ENCODE measurements at places on chromosomes 11 and 22. TPM values are rescaled to one million over a fixed set of nuclear protein-coding genes. Genes with fewer than 3 reads are reported as not detected.

DNA sequence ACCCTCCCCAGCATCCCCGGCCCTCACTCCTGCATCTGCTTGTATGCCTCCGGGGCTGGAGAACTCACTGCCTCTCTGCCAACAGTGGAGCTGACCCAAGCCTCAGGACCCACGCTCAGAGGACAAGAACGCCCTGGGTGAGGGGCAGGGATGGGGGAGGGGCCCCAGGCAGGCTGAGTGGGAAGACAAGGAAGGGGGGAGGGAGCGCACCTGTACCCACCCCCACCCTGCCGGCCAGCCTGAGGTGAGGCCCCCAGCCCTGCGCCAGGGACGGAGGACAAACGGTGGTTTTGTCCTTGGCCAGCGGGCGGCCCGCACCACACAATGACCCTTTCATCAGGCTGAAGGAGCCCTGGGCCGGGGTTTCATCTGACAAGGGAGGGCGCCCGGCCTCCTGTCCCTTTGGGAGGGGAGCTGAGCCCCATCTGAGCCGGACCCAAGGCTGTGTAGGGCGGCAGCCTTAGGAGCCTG is 10.0 kb downstream of the WNT7B start:
- DNase-seq, result no peak

- DNase-seq, result no peak
These were observed 8.1 kb downstream of the OR5A2 start for GRCh38 chr11:59418156-59418555.

DNA sequence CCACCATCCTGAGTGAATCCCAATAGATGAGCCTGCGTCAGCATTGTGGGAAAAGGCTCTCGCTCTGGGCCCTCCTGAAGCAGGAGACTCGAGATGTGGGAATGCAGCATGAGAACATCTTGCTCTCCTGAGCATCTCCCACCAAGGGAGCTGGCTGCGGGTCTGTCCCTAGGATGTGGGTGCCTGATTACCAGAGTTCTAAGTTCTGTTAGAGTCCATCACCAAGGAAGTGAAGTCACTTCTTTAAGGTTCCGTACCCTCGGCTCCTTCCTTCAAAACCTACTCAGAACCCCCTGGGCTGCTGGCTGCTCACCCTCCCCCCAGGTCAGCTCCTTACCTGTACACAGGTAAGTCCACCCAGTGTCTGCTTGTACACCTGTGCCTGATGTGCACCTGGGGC is 100.5 kb upstream of the IGLL5 start:
- DNase-seq, result no peak

DNA sequence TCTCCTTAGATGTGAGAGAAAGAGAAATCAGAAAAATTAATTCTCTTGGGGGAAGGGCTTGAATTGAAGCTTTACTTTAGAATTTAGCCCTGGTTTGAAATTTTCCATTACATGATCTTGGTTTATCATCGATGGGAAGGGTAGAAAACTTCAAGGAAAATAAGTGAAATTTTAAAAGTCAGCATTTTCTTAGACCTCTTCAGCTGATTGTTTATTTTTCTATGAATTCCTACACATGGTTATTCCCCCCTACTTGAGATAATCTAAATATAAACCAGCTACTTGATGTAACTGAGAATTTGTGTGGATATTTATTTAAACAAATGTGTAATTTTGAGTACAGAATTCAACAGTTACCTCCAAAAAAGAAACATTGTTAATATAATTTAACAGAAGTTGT is 10.9 kb downstream of the PIH1D2 start:
- DNase-seq, result no peak

GRCh38 chr11:13238879-13239514 is 38.6 kb upstream of the BMAL1 start:
- DNase-seq, result peak; percentile 68

- DNase-seq, result no peak
These were observed 75.7 kb upstream of the MYO18B start for GRCh38 chr22:25666308-25666707.

DNA sequence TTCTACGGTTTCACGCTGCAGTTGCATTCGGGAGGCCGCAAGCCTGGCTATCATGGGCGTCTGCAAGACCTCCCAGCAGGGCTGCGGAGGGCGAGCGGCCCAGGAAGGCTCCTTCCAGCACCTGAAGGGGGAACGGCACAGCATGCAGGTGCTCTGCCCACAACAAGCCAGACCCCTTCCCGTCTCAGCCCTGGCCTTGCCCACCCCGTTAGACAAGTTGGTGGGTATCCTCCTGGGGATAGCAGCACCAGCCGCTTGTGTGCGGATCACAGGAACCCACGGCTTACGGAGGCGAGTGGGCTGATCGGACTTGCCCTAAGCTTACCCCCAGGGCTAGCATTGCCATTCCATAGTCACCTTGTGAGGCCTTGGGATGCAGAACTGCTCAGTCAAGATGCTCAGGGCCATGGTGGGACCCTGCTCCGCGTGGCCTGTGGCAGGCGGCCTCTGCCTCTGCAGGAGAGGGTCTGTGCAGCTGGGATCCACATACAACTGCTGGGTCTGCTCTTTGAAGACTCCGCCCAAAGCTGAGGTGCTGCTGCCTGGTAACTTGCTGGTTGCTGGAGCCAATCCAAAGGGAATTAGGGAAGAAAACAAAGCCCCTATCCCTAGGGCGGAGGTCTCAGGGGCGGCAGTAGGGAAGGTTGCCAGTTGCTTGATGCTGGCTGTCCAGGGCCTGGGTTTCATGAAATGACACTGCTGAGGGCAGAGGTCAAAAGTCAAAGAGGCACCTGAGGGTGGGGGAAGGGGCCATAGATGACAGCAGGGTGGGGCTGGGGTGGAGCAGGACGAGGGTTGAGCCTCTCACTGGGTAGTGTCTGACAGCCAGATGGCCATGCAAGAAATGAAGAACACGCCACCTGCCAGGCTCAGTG is 1.4 kb upstream of the OSBPL5 start:
- DNase-seq, result no peak

DNA sequence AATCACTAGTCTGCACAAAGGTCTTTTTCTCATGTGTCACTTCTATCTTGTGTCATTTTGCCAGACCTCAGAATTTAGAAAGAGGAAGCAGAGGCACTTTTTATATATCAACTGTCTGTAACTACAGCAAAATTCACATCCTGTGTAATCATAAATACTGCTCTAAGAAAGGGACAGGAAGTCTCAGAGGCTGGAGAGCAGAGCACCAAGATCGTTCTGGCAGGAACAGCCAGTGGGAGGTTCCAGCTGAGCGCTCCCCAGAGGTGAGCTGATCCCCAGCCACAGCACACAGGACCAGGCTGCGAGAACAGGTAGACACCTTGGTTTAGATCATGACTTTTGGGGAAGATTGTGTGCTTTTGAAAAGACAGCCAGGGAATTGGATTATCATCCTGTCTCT is at the start of gene MS4A7:
TSS of gene MS4A7 (plus strand) at position 179 of the 400 bp plus-strand sequence. CDS start 4,610 bp downstream, outside the sequence.
- DNase-seq, result no peak

DNA sequence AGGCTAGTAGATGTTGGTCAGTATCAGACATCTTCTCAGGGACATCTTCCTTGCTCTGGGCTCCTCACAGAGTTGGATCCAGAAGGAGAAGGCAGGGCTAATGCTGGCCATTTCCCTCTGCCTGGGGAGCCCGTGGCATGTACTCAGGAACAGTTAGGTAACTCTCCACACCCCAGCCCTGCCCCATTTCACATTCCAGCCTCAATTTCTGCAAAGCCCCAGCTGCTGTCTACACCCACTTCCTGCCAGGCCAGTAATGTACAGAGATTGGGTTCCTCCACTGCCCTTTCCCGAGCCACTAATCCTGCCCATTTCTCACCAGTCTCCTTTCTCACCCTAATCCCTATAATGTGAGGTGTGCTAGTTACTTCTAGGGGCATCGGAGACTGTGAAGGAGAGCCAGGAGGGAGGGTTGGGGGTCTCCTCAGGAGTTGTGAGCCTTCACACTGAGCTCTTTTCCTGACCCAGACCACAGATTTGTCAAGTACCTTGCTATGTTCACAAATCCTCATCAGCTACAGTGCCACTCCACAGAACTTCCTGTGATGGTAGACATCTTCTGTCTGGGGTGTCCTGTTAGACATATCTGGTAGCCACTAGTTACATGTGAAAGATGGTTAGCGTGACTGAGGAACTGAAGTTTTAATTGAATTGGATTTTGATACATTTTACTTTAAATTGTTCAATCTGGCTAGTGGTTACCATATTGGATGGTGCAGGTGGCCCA is 1.3 kb upstream of the SEC14L3 start:
- no peak for DNase-seq

GRCh38 chr11:61950035-61950547 is at the start of gene BEST1:
TSS of gene BEST1 (plus strand) at chr11:61950351. CDS start at chr11:61951807, 1,456 bp downstream.
- no peak for DNase-seq

DNA sequence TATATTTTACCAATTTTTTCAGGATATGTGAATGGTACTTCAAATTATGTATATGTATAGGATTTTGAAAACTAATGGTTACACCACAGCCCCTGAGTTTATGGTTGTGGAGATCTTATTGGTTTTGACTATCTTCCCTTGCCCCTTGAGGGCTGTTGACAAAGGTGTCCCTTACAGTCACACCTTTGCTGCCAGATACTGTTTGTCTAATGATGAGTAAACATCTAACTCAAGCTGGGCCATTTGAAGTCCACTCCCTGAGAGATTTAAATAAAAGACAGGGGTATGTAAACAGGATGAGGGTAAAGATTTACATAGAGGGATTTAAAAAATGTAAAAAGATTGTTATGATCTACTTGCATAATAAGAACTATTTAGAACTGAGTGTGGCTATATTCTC is 38.9 kb upstream of the LUZP2 start:
- no peak for DNase-seq

- no peak for DNase-seq
These were observed 926 bp downstream of the PRR5L start for GRCh38 chr11:36296884-36297543.

Gene ASRGL1
- 30.3 TPM for total RNA-seq

Gene LRRC10B
- total RNA-seq, result not detected

Gene CASP5
- not detected for total RNA-seq
